ENCODE measurements at places on chromosomes 3 and 15.

DNA sequence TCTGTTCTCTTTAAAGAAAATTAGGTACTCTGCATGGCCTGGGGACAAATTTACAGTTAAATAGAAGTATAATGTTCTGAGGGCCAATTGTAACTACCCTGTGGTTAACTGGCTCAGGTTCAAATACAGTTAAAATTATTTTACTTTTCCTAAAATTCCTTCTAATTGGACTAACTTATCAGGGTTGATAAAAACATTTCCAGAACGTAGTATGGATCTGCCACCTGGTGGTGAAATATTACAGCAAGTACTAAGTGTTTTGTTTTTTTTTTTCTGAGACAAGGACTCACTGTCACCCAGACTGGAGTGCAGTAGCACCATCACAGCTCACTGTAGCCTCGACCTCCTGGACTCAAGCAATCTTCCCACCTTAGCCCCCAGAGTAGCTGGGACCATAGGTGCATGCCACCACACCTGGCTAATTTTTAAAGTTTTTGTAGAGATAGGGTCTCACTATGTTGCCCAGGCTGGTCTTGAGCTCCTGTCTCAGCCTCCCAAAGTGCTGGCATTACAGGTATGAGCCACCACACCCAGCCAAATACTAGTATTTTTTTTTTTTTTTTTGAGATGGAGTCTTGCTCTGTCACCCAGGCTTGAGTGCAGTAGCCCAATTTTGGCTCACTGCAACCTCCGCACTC is 29.2 kb downstream of the NEO1 start:
- no peak for DNase-seq

DNA sequence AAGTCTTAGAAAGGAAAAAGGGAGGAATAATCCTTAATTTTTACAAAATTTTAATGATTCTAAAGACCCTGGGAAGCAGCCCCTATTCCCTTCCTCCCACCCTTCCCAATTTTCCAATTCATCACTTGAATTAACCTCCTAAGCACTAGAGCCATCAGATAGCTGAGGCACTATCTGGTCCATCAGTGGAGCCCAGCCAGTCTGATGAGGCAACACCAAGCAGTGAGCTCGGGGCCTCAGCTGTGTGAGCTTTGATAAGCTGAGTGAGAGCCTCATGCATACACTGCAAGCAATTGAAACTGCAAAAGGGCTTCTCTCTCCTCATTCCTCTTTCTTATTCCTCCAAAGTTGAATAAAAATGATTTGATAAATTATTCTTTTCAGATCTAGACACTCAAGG is 31.9 kb downstream of the TUSC7 start:
- no peak for DNase-seq

GRCh38 chr3:155870945-155871745 is 695 bp downstream of the GMPS start:
- DNase-seq = peak; percentile 90

- no peak for DNase-seq
Observed at GRCh38 chr3:127692501-127693335, 20.0 kb downstream of the ABTB1 start.

DNA sequence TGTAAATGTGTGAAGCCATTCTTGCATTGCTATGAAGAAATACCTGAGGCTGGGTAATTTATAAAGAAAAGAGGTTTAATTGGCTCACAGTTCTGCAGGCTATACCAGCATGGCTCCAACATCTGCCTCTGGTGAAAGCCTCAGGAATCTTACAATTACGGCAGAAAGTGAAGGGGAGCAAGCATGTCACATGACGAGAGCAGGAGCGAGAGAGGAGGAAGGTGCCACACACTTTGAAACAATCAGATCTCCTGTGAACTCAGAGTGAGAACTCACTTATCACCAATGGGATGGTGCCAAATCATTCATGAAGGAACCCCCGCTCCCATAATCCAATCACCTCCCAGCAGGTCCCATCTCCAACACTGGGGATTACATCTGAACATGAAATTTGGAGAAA is 213.6 kb upstream of the TSC22D2 start:
- no peak for DNase-seq

DNA sequence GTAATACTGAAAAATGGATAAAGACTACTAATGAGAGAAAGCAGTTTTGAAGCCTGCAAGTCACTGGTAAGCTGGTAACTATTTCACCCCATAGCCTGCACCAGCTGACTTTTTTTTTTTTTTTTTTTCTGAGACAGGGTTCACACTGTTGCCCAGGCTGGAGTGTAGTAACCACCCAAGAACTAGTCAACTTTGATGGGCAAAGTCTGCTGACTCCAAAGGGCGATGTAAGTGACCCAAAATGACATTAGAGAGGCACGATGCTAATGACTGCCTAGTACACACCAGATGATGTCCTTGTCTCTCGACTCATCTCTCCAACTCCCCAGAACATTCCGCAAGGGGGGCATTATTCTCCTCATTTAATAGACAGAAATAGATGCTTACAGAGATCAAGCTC is 12.9 kb upstream of the TMEM41A start:
- DNase-seq = no peak

DNA sequence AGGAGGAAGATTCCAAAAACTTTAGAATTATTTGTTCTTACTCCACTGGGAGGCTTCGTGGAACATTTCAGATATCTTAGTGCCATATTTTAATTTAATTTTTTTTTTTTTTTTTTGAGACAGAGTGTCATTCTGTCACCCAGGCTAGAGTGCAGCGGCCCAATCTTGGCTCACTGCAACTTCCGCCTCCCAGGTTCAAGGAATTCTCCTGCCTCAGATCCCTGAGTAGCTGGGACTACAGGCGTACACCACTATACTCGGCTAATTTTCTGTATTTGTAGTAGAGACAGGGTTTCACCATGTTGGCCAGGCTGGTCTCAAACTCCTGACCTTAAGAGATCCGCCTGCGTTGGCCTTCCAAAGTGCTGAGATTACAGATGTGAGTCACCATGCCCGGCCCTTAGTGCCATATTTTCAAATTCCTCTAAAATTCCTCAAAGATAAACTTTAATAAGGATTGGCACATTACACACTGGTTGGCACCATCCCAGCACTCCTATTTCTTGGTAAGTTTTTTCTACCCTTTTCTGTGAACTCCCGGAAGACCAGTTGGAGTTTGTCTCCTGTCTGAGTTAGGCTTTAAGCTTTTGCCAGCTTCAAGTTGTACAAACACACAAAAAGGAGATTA is 693.7 kb downstream of the MCTP2 start:
- no peak for DNase-seq

DNA sequence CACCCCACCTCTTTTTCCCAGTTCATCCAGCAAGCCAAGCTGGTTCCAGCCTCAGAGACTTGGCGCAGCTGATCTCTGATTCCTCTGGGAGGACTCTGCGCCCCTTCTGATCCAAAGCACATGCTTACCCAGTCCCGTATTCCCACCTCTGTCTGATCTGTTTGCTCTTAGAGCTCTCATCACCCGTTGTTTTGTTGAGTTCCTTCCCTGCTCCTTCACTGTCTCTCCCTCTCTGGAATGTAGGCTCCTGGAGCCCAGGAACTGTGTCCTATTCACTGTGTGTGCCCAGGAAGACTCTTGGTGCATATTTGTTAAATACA is 1.3 kb upstream of the ZXDC start:
- no peak for DNase-seq

GRCh38 chr15:36363335-36363734 is 216.1 kb upstream of the CDIN1 start:
- DNase-seq = no peak

DNA sequence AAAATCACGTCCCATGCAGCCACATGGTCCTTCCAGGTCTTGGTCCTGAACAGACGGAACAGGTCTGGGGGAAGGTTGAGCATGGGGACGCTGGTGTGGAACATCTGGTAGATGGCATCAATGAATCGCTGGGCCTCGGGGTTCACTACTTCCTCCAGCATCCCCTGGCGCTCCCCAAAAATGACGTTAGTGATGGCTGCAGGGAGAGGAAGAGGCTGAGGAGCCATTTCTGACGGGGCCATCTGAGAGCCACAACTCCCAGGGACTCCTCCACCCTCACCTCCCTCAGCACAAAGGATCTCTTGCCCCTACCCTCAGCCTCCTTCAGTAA is 23.7 kb downstream of the CYP11A1 start:
- DNase-seq = no peak

DNA sequence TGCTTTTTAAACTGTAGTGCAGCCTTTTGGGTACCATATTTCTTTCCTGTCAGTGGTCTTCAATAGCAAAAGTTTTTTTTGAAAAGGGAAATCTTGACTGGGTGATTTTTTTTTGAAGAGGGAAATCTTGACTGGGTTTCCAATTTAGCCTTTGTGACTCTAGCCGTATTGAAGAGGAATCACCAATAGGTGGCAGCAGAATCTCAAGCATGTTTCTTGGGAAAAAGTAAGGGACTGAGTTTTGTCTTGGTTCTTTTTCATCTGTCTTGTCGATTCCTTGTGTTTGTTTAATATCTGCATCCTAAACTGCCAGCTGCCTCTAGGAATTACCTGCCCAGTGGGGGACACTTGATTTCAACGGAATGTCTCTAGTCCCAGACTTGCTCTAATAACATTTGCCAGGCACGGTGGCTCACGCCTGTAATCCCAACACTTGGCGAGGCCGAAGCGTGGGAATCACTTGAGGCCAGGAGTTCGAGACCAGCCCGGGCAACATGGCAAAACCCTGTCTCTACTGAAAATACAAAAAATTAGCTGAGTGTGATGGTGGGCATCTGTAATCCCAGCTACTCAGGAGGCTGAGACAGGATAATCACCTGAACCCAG is 89.2 kb downstream of the RBPMS2 start:
- no peak for DNase-seq

DNA sequence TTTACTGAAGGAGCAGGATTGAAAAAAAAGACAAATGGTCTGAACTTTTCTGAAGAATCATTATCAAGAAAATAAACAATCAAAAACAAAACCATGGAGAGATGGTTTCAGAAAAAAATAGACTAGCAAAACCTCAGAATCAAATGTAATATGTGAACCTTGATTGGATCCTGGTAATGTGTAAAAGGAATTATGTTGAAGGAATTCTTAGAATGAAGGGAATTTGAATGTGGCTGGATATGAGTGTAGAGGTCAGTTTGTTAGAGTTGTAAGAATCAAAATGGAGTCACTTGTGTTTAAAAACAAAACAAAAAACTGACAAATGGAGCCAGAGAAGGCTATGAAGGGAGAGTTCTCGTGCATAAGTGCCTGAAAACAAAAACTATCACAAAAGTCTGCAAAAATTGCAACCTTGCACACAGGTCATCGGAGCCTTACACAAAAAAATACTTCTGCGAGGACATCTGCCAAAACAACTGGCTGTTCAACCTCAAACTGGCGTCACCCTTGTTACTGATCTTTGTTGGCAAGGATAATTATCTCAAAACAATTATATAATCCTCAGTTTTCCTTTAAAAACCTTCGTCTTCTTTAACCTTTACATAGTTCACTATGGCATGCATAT is 19.1 kb upstream of the ATP13A3 start:
- DNase-seq = no peak

DNA sequence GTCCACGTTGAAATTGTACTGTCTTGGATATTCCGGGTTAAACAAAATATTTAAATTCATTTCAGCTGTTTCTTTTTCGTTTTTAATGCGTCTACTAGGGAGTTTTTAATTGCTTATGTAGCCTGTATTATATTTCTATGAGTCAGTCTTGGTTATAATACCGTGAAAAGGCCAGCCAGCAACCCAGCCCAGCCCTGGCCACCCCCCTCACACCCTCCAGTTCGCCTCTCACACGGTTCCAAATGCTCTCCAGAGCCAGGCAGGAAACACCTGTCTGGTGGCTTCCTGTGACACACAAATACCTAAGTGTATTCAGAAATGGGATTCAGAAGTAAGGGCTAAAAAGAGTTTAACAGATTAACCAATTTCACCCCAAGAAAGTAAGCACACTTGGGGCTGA is 4.4 kb downstream of the SH3BP5 start:
- peak; percentile 46 for DNase-seq

DNA sequence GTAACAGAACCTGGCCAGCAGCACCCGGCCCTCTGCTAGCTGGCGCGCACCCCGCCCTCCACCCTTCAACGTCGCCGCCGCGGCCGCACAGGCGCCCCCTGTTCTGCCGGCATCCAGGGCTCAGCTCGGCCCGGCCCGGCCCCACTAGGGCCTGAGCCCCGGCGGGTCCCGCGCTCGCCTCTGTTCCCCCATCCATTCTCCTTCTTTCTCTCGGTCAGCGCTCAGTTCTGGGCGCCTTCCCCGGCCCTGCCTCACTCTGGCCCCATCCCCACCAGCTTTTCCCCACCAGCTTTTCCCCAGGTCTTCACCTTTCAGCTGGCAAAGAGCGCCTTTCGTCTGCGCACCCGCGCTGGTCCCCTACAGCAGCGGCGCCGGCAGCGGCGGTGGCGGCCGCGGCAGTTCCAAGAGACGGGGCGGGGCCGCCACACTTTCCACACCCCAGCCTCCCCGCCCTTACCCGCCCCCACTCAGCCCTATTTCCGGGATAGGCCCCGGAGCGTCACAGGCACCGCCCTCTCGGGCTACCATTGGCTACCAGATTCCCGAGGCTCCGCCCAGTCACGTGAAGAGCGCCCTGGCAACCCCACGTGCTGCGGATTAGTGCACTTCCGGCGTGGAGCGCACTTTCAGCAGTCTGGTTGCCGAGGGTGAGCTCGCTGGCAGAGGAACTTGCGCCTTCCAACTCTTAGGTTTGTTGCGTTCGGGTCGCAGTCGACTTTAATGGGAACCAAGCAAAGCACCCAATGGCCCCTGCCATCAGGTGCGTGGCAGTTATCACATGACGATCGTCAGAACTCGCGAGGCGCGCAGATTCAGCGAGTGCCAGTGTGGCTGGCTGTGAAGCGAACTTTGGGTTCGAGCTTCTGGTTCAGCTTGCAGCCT is at the start of gene EIF5A2:
EIF5A2 (minus strand) TSS at position 403 of the 882 bp plus-strand sequence. CDS start 831 bp downstream, outside the sequence.
- DNase-seq = peak; percentile 93

DNA sequence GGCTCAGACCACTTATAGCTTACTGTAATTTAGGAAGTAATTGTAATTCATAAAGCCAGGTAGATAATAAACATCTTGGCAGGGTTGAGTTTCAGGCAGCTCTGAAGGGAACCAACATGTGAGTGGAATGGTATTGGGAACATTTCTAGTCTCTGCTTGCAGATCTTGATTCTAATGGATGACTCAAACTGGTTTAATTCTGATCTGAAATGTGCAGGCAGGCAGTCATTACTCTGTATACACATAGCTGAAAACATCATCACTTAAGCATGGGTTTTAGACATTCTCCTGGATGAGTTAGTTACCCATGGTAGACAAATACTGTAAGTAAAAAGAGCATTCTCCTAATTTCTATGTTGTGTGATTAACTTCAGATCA is 317.0 kb upstream of the TPRG1 start:
- no peak for DNase-seq

- DNase-seq = no peak
Observed at GRCh38 chr3:167811031-167811430, 75.5 kb downstream of the SERPINI1 start.

- no peak for DNase-seq
Observed at GRCh38 chr15:91765660-91766059, 87.8 kb upstream of the SLCO3A1 start.

DNA sequence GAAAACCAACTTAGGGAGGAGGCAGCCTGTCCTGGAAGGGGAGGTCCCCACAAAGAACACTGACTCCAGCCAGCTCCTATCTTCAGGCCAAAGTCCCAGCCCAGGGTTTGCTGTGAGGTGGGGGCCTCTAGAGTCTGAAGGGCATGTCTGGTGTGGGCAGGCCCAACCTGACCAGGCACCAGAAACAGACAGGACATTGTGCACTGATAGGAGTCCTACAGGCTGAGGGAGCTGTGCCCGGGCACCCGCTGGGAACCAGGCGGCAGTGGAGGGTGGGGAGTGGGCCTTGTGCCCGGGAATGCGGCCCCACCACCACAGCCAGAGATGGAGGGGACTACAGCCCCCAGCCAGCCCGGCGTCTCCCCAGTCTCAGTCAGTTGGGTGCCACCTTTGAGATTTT is 161.4 kb downstream of the WNT7A start:
- DNase-seq = peak; percentile 50

GRCh38 chr3:41258239-41258800 is 59.0 kb downstream of the CTNNB1 start:
- DNase-seq = no peak

- no peak for DNase-seq
Observed at GRCh38 chr3:48202632-48203031, 14.4 kb upstream of the CDC25A start.
